ENCODE measurements at places on chromosomes 11 and 22. TPM values are rescaled to one million over a fixed set of nuclear protein-coding genes. Genes with fewer than 3 reads are reported as not detected.

Gene CHRM4
- 0.35 TPM for total RNA-seq

Gene TNNI2
- 6.9 TPM for total RNA-seq

DNA sequence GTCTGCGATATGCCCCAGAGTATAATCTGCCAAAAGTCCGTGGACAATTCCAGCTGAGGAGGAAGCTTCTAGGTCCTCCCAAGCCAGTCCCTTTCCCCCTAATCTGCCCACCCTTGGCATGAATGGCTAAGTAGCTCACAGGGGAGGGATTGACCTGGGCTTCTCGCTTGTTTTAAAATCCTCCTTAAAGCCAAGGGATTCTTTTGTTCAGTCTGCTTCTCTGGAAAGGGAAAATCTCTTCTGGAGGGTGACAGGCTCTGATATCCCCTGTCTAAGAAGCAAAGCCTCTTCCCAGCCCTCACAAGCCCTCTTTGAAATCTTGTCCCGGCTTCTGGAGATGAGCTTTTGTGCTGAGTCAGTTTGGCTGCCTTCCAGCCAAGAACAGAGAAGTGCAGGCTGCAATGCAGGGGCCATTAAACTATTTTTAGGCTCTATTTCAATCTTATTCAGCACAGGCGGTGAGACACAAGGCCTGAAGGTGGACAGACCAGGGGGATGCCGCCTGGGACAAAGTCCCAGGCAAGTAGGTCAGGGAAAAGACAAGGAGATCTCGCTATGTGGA, 23.9 kb downstream of the NEFH start:
- H3K4me1 ChIP-seq: no peaks in the 10 kb centered on the region
- H3K27ac ChIP-seq: no peak overlapping the region
- peaks cover 28% of the 10 kb centered on the region for H3K36me3 ChIP-seq
- no peak for DNase-seq
- H3K27me3 ChIP-seq: no peaks in the 10 kb centered on the region

DNA sequence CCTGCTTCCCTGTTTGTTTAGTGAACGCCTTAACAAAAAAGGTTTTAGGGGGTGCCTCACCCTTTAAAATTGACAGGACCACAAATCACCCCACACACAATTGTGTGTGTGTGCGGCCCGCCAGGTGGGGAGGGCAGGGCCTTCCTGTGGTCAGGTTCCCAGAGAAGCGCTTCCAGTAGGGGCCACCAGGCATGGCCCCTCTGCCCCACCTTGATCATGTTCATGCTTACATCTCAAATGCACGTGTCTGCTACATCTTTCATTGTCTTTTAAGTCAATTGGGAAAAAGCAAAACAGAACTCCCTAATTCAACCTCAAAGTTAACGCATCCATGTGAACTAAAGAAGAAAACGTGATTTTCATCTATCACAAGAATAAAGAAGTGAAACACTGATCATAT, 1335.3 kb downstream of the TBC1D22A start:
- peaks cover 3% of the 10 kb centered on the region for H3K27me3 ChIP-seq
- H3K4me1 ChIP-seq: no peaks in the 10 kb centered on the region
- no peaks in the 10 kb centered on the region for H3K36me3 ChIP-seq

GRCh38 chr22:26570864-26571525, 18.9 kb downstream of the TPST2 start:
- peaks cover 35% of the 10 kb centered on the region for H3K4me1 ChIP-seq
- H3K4me3 ChIP-seq: no peak overlapping the region
- H3K27me3 ChIP-seq: no peaks in the 10 kb centered on the region
- no peak overlapping the region for H3K27ac ChIP-seq

DNA sequence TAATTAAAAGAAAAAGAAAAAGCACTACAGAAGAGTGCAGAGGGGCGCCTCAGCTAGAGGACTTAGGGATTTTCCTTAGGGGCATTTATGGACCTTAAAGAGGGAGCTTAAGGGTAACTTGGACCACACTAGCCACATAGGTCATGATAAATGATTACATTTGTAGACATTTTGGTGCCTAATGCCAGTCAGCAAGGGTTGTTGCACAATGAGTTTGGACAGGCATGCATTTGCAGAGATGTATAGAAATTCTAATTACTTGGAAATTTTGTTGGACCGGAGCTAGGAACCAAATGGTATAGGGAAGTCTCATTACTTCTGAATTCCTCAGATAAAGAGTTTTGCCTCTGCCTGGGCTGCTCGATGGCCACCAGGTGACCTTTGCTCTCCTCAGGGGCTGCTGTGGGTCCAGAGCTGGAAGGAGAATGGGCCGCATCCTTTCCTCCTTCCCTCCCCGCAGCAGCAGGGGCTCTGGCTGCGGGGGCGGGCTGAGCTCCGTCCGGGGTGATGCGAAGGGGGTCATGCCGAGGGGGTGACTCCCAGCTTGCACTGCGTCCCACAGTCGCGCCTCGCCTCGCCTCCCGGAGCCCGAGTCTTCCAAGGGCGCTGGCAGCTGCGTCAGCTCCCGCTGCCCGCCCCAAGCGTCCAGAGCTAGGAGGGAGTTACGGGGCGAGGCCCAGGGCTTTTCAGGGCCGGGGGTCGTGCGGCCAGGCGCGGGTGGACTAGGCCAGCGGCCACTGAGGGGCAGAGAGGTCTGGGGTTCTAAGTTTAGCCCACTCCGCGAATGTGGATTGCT, 20.3 kb upstream of the MALAT1 start:
- no peaks in the 10 kb centered on the region for H3K27me3 ChIP-seq
- H3K36me3 ChIP-seq: no peaks in the 10 kb centered on the region
- peaks cover 40% of the 10 kb centered on the region for H3K4me1 ChIP-seq
- peak overlapping the region; percentile 73 for H3K4me3 ChIP-seq

- H3K4me1 ChIP-seq: no peaks in the 10 kb centered on the region
- H3K4me3 ChIP-seq: no peak overlapping the region
- H3K27ac ChIP-seq: no peak overlapping the region
- DNase-seq: no peak
- H3K27me3 ChIP-seq: no peaks in the 10 kb centered on the region
These were observed 275.3 kb downstream of the ETS1 start for GRCh38 chr11:128311742-128312719.

- no peak for DNase-seq
- no peak overlapping the region for H3K27ac ChIP-seq
- H3K36me3 ChIP-seq: no peaks in the 10 kb centered on the region
- H3K4me3 ChIP-seq: no peak overlapping the region
- H3K4me1 ChIP-seq: peaks cover 33% of the 10 kb centered on the region
These were observed 24.1 kb downstream of the FZD4 start for GRCh38 chr11:86930957-86931547.

DNA sequence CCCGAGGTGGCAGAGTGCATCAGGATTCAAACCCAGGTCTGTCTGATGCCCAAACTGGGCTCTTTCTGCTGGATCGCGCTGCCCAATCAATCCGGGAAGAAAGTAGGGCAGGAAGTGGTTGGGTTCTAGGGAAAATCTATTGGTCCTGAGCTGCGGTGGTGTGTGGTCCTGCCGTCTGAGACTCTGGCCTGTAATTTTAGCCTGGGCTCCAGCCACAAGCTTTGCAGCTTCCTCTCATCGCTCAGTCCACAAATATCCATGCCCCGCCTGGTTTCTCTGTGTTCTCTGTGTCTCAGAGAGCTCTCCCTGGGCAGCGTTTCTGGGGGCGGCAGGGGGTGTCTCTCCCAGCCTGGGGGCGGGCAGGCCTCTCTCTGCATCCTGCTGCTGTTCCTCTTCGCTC, 18.7 kb downstream of the CACNG2 start:
- no peaks in the 10 kb centered on the region for H3K4me1 ChIP-seq
- H3K4me3 ChIP-seq: no peak overlapping the region
- H3K36me3 ChIP-seq: no peaks in the 10 kb centered on the region
- no peak for DNase-seq

- H3K4me1 ChIP-seq: no peaks in the 10 kb centered on the region
- H3K4me3 ChIP-seq: no peak overlapping the region
- H3K27me3 ChIP-seq: no peaks in the 10 kb centered on the region
- peak; percentile 85 for DNase-seq
- H3K27ac ChIP-seq: no peak overlapping the region
- H3K36me3 ChIP-seq: no peaks in the 10 kb centered on the region
These were observed 41.4 kb downstream of the DKK3 start for GRCh38 chr11:11966826-11967668.
